Neural crest cell (in vitro differentiated cells): ENCODE measurements at places on chromosomes 7 and 10. TPM values are rescaled to one million over a fixed set of nuclear protein-coding genes. Genes with fewer than 3 reads are reported as not detected.

DNA sequence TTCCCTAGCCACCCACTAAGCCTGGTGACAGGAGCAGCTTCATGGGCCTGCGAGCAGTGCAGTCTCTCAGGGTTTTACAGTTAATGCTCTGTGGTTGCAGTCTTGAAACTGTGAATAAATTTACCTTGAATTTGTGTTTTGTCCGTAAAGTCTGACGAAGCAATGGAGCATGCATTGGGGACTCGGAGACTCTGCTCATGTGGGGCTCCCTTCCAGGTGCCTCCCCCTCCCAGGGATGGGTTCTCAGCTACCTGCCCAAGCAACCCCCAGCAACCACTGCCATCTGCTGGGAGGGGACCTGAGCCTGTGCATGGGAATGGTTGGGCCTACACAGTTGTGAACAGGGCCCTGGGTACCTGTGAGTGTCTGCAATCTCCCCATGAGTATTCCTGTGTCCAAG lies 36.3 kb upstream of the IKZF1 start:
- no peaks in the 10 kb centered on the region for H3K36me3 ChIP-seq
- no peak overlapping the region for H3K4me3 ChIP-seq
- no peak for DNase-seq
- no peaks in the 10 kb centered on the region for H3K4me1 ChIP-seq

DNA sequence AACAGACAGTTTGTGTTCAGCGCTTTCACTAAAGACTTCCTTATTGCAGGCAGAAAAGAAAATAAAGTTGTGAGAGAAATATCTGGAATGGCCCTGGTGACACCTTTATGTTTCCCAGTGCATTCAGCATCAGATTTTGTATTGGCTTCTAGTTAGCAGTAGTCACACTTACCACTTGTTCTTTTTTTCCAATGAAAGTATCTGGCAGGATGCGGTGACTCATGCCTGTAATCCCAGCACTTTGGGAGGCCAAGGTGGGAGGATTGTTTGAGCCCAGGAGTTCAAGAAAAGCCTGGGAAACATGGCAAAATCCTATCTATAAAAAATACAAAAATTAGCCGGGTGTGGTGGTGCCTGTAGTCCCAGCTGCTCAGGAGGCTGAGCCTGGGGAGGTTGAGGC lies 649.6 kb downstream of the LRMDA start:
- no peaks in the 10 kb centered on the region for H3K27me3 ChIP-seq
- no peak overlapping the region for H3K27ac ChIP-seq
- H3K36me3 ChIP-seq = no peaks in the 10 kb centered on the region
- no peak overlapping the region for H3K4me3 ChIP-seq

GRCh38 chr7:143914938-143915652 lies 13.1 kb upstream of the TCAF1 start:
- no peak overlapping the region for H3K4me3 ChIP-seq
- no peak overlapping the region for H3K27ac ChIP-seq
- no peaks in the 10 kb centered on the region for H3K36me3 ChIP-seq
- H3K4me1 ChIP-seq = no peaks in the 10 kb centered on the region

Gene MSS51
- 2.1 and 2.6 TPM in 2 replicates for total RNA-seq

DNA sequence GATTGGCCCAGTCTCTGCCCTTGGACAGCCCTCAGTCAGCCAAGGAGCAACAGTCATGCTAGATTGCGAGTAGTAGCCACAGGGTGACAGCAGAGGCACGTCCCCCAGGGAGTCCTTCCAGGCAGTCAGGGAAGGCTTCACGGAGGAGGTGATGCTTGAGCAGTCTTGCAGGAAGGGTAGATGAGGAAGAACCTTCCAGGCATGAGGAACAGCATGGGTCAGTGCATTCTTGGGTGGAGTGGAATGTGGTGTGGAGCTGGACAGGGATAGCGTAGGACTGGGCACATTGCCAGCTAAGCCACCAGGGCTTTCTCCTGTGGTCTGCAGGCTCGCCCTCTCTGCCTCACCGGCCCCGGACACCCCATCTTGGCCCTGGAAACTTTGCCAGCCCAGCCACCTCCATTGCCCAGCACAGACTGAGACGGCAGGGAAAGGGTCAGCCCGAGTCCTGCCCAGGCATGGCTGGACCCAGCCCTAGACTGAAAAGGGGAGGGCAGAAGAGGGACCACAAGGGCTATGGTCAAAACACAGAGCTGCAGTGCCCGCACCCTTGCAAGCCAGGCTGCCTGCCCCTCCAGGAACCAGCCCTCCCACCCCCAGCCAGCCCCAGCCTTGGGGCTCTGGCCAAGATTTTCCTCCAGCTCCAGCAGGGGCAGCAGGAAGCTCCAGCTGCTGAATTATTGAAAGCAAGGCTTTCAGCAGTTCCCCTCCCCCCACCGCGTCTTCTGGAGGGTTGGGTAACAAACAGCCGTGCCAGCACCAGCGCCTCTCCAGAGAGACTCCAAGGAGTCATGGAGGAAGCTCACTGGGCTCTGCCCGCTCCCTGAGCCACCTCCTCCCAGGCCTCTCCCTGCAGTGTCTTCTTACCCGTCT lies 18.7 kb downstream of the SRRM3 start:
- peaks cover 25% of the 10 kb centered on the region for H3K4me1 ChIP-seq
- no peak overlapping the region for H3K4me3 ChIP-seq
- H3K36me3 ChIP-seq = no peaks in the 10 kb centered on the region
- peak; percentile 37 for DNase-seq
- H3K27ac ChIP-seq = no peak overlapping the region

- no peaks in the 10 kb centered on the region for H3K27me3 ChIP-seq
- H3K4me3 ChIP-seq = no peak overlapping the region
- DNase-seq = no peak
- no peaks in the 10 kb centered on the region for H3K4me1 ChIP-seq
- peaks cover 20% of the 10 kb centered on the region for H3K36me3 ChIP-seq
Observed at GRCh38 chr10:125836746-125837145, 13.4 kb downstream of the BCCIP start.

Gene GRM8
- total RNA-seq = 2.6 and 2.7 TPM in 2 replicates

- H3K4me3 ChIP-seq = no peak overlapping the region
- H3K4me1 ChIP-seq = no peaks in the 10 kb centered on the region
- H3K27me3 ChIP-seq = peaks cover 73% of the 10 kb centered on the region
- no peak for DNase-seq
- H3K36me3 ChIP-seq = no peaks in the 10 kb centered on the region
Observed at GRCh38 chr7:131737746-131738465, 181.5 kb upstream of the PODXL start.

- H3K27ac ChIP-seq = no peak overlapping the region
- peaks cover 7% of the 10 kb centered on the region for H3K4me1 ChIP-seq
- H3K4me3 ChIP-seq = no peak overlapping the region
- H3K27me3 ChIP-seq = no peaks in the 10 kb centered on the region
Observed at GRCh38 chr7:96784597-96784996, 75.0 kb upstream of the SEM1 start.

DNA sequence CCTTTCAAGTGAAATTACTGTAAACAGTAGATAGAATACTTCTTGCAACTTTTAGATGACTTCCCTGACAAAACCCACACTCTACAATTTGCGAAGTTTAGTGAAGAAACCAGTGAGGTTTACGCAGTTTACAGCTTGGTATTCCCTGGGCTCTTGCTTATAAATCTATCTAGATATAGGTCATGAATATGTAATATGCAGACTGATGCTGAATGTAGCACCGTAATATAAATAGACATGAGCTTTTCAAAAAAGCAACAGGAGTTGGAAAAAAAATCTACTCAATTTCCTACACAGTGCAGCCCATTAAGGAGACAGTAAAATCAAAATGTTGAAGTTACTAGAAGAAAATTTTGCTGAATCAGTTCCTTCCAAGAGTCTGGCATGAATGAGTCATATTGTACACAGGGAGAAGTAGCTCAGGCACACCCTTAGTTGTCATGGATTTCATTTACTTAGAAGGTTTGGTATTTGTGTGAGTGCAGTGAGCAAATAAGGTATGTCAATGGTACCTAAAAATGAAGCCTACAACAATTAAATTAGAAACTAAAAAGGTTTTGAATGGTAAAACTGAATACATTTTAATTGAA lies 67.7 kb upstream of the NEUROD6 start:
- H3K4me1 ChIP-seq = peaks cover 4% of the 10 kb centered on the region
- H3K36me3 ChIP-seq = no peaks in the 10 kb centered on the region
- no peak for DNase-seq
- no peaks in the 10 kb centered on the region for H3K27me3 ChIP-seq
- no peak overlapping the region for H3K4me3 ChIP-seq

- no peaks in the 10 kb centered on the region for H3K4me1 ChIP-seq
- no peaks in the 10 kb centered on the region for H3K36me3 ChIP-seq
- H3K27ac ChIP-seq = no peak overlapping the region
- DNase-seq = no peak
Observed at GRCh38 chr10:113967126-113967525, 76.5 kb upstream of the ADRB1 start.

Gene MKLN1
- total RNA-seq = 45.7 and 47.5 TPM in 2 replicates

DNA sequence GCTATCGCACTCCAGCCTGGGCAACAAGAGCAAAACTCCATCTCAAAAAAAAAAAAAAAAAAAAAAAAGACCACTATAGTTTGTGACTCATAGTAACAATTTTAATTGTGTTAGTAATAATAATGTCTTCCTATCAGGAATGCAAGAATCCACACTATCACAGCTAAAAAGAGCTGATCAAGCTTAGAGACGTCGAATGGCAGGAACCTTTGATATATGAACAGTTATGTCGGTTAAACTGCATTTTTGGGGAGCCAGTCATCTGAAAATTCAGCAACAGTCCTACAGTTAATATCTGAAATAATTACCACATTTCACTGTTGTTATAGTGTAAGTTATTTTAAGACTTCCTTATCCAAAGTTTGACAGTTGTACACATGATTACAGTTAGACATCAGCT lies 8.8 kb downstream of the PHYH start:
- no peak overlapping the region for H3K27ac ChIP-seq
- no peaks in the 10 kb centered on the region for H3K27me3 ChIP-seq
- no peak for DNase-seq

Gene CALHM1
- total RNA-seq = not detected in 2 replicates

GRCh38 chr7:19834566-19834965 lies 61.1 kb upstream of the TMEM196 start:
- no peak overlapping the region for H3K4me3 ChIP-seq
- DNase-seq = no peak
- H3K27ac ChIP-seq = no peak overlapping the region
- no peaks in the 10 kb centered on the region for H3K4me1 ChIP-seq
- H3K27me3 ChIP-seq = no peaks in the 10 kb centered on the region
- H3K36me3 ChIP-seq = no peaks in the 10 kb centered on the region

Gene ANXA7
- 48.1 and 48.8 TPM in 2 replicates for total RNA-seq

Gene PPP1R9A
- 21.2 and 22.7 TPM in 2 replicates for total RNA-seq

Gene MAGI2
- 10.0 and 10.1 TPM in 2 replicates for total RNA-seq

DNA sequence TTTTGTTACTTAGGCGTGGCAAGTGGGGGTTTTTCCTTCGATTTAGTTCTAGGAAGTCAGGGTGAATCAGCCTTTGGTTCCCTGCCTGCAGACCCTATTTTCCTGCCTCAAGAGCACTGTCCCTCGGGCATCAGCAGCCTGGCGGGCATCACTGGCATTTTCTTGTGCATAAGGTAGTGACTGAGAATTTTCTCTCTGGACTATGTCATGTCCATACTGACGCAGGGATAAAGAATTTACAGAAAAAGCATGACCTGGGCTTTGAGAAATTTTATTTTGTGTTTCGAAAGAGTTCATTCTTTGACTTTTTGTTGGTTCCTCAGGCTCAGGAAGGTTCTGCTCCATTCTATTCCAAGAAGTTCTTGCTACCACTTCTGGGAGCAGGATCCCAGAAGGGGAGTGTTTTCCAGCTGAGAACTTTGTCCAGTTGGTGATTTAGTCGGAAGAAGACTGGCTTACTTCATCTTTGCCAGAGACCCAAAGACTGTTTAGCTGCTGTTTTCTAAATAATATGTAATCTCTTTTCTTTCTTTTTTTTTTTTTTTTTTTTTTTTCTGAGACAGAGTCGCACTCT lies 213.9 kb upstream of the SH2B2 start:
- H3K36me3 ChIP-seq = peaks cover 18% of the 10 kb centered on the region
- no peaks in the 10 kb centered on the region for H3K27me3 ChIP-seq
- H3K27ac ChIP-seq = no peak overlapping the region

- H3K4me1 ChIP-seq = no peaks in the 10 kb centered on the region
- H3K27ac ChIP-seq = no peak overlapping the region
- H3K4me3 ChIP-seq = no peak overlapping the region
Observed at GRCh38 chr7:27950123-27950522, 210.2 kb downstream of the TAX1BP1 start.

GRCh38 chr7:151031011-151031410 lies 2.8 kb downstream of the ABCB8 start:
- H3K4me3 ChIP-seq = peak overlapping the region; percentile 52
- H3K27me3 ChIP-seq = peaks cover 8% of the 10 kb centered on the region
- no peak overlapping the region for H3K27ac ChIP-seq
- DNase-seq = no peak

GRCh38 chr10:76905251-76905650 lies 732.4 kb downstream of the KCNMA1 start:
- no peaks in the 10 kb centered on the region for H3K27me3 ChIP-seq
- H3K4me1 ChIP-seq = no peaks in the 10 kb centered on the region
- H3K27ac ChIP-seq = no peak overlapping the region
- H3K36me3 ChIP-seq = no peaks in the 10 kb centered on the region

Gene FHIP2A
- total RNA-seq = 14.4 and 17.0 TPM in 2 replicates

DNA sequence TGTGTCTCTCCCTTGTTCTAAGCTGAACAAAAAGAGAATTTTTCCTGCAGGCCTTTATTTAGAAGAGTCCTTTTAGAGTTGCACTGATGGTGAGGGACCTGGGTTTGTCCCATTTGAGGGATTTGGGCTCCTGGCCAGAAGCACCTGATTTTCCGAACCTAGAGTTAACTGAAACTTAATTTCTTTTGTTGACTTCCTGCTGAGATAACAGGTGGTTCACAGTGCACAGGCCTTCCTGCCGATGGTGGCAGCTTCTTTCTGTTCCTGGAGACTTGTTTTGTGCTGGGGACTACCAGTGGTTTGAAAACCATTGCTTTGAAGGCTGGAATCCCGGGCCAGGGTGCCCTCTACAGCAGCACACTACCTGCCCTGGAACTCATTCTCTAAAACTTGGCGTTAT lies 99.2 kb downstream of the SUGCT start:
- no peaks in the 10 kb centered on the region for H3K4me1 ChIP-seq
- H3K36me3 ChIP-seq = no peaks in the 10 kb centered on the region
- no peak for DNase-seq
- H3K27me3 ChIP-seq = no peaks in the 10 kb centered on the region
- no peak overlapping the region for H3K27ac ChIP-seq
- H3K4me3 ChIP-seq = no peak overlapping the region

GRCh38 chr10:129810-130209 lies 5.4 kb upstream of the ZMYND11 start:
- H3K27me3 ChIP-seq = no peaks in the 10 kb centered on the region
- peaks cover 22% of the 10 kb centered on the region for H3K4me1 ChIP-seq
- peaks cover 2% of the 10 kb centered on the region for H3K36me3 ChIP-seq
- no peak for DNase-seq

DNA sequence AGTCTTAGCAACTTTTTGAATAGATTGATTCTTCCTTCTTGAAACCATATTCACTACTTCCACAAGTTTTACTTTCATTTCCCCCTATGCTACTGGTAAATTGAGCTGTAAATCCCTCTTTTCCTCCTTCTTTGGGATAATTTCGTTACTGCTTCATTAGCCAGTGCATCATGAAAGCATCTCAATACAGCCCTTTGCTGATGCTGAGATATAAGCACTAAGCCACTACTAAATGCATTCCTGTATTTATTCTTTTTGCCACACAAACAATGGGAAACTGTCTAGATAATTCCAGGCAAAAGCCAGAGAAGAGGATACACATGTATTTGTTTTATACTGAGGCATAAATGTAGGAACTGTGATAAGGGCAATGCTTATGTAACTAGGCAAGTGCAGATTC lies 313.9 kb downstream of the NXPH1 start:
- H3K4me3 ChIP-seq = no peak overlapping the region
- H3K4me1 ChIP-seq = no peaks in the 10 kb centered on the region
